Stomach (tissue), 19 donors: ENCODE measurements at places on chromosomes 3 and 15. TPM values are rescaled to one million over a fixed set of nuclear protein-coding genes. Genes with fewer than 3 reads are reported as not detected.

Gene SLC9C1
- total RNA-seq: not detected

- no peak for DNase-seq
These were observed 190.8 kb downstream of the ADAMTSL3 start for GRCh38 chr15:83844742-83845141.

GRCh38 chr15:75694241-75695182 is 18.1 kb downstream of the CSPG4 start:
- peak; percentile 86 for DNase-seq

DNA sequence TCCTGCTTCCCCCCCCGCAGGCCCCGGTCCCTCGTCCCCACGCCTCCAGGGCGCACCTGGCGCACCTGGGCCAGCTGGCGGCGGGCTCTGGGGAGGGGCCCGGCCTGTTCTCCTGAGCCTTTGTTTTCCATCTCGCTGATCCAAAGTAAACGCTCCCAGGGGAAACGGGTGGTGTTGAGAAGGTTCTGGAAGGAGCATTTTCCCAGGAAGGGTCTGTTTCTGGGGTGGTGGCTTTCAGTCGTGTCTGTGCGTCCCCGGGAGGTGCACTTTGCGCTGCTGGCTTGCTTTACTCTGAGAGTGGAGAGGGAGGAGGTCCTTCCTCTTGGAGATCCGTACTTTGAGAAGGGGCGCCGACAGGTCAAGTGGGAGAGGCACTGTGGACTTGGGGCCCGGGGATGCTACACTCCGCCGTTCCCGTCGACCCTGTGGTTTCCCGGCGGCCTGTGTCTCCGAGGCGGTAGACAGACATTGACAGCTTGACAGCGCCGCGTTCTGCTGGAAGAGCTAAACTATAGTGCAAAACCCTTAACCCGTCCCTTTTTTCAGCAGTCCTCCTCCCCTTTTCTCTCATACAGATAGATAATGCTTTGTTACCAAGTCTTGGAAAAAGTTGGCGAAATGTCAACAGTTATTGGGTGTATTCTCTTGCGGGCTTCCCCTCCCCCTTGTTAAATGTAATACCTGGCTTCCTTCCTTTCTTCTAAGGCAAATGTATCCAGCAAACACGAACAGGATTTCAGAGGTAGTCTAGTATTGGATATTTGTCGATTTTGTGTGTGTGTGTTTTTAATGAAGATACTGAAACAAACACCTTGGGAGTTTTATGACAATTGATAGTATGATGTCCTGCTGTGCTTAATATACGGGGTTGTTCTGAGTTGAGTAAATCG is 6.5 kb downstream of the TPM1 start:
- DNase-seq: peak; percentile 75

DNA sequence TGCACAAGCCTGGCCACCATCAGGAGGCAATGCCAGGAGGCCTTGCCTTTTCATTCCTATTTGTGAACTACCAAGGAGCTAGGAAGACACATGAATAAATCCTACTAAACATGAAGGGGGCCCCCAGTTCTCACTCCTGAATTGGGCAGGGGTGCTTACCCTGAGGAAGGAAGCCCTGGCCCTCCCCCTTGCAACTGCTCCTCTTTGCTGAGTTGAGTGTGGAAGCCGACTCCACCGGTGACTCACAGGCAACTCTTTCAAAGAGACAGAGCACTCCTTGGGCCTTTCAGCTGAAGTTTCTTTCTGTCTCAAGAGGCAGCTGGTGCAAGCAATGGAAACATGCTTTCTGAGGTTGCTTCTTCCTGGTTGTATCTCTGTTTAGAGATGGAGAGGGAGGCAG is 1.7 kb downstream of the GABRG3 start:
- no peak for DNase-seq
